ENCODE measurements at places on chromosomes 7 and 10. TPM values are rescaled to one million over a fixed set of nuclear protein-coding genes. Genes with fewer than 3 reads are reported as not detected.

Gene RPEL1
- total RNA-seq, result not detected

Gene RBP4
- total RNA-seq, result 12.5 TPM

Gene GJD4
- total RNA-seq, result 2.1 TPM

Gene DOCK1
- 52.7 TPM for total RNA-seq

Gene MYO1G
- total RNA-seq, result 1.6 TPM

Gene ADAMTS14
- total RNA-seq, result 5.7 TPM

Gene ASAH2
- under 0.01 TPM for total RNA-seq

Data from skeletal muscle tissue (tissue), 5 donors.